Stimulated activated CD4-positive, alpha-beta T cell treated with anti-CD3 and anti-CD28 coated beads, Interleukin-15, amount 100 ng/mL, for 48 hours (primary cell): ENCODE measurements at places on chromosomes 6 and 20.

DNA sequence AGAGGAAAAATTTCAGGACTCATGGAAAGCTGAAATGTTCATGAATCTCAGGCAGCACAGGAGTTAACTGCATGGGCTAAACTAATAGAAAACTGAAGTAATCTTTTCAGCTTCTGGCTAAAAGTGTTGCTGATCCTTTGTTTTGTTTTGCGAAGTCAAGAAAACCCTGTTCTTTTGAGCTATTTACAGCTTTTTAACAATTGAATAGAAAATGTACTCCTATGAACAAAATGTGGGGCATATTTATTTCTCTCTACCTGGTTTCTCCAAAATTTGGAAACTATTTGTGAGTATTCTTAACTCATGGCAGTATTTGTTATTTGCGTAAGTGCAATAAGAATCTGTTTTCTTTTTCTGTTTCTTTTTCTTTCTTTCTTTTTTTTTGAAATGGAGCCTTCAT lies 818.8 kb upstream of the CITED2 start:
- no peak for DNase-seq

DNA sequence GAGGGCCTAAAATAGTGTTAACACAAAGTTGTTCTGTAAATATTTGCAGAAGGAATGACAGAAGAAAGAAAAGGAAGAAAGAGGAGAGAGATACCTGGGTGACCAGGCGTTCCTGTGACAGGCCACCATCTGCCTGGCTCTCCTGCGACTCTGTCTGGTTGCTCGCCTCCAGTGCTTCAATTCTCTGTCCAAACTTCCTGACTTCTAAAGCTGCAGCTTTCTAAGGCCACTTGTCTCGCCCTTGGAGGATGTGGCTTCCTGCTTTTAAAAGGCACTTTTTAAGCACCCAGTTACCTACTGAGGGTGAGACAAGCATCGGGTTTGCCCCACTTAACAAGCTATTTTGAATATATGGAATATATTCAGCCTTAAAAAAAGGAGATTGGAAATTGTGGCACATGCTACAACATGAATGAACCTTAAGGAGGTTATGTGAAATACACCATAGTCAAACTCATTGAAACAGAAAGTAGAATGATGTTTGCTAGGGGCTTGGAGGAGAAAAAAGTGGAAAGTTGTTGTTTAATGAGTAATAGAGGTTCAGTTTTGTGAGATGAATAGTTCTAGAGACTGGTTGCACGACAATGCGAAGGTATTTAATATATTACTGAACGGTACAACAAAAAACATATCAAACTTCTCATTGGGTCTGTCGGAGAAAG lies 32.8 kb downstream of the VIP start:
- DNase-seq, result no peak

- DNase-seq, result no peak
Measured at GRCh38 chr20:38225240-38225899, 35.2 kb downstream of the KIAA1755 start.

DNA sequence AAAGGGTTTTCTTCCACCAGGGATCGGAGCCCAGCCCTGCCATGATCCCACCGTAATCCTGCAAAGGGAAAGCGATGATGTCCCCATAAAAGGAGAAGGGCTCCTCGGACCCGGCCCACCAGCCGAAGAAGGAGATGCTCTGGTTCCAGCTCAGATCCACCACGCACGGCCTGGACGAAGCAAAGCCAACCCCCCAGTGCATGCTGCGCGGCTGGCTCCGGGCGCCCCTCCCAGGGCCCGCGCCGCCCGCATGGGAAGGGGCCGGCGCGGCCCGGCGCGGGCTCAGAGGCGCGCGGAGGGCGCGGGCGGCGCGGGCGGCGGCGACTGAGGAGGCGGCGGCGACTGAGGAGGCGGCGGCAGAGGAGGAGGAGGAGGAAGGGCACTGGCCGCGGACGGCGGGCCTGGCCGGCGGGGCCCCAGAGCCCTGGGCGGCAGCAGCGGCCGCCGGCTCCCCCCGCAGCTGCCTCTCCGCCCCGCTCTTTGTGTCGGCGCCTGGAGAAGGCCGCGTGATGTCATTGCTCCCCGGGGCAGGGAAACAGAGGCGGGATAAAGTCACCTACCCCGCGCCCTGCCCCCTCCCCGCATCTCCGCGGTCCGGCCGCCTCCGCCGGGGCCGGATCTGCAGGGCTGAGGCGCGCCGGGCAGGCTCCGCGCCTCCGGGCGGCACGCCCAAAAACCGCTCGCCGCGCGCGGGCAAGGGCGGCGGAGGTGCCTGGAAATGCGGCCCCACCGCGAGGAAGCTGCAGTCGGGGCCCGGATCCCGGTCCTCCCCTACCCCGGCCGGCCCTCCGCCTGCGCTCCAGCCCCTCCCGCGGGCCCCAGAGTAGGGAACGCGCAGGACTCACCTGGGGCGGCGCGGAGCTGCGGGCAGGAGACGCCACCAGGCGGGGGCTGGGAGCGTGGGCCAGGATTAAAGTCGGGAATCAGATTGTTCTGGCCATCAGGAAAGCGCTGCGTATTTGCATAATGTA lies at the start of gene FAXC:
Gene FAXC (minus strand): TSS at position 504 of the 971 bp plus-strand sequence. CDS start 302 bp downstream, at position 202.
- DNase-seq, result no peak

DNA sequence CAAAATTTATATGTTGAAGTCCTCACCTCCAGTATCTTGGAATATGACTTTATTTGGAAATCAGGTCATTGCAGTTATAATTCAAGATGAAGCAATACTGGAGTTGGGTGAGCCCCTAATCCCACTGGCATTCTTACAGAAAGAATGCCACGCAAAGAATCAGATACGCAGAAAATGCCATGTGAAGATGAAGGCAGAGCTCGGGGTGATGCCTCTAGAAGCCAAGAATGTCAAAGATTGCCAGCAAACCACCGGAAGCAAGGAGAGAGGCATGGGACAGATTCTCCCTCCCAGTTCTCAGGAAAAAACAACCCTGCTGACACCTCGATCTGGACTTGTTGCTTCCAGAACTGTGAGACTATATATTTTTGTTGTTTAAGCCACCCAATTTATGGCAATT lies 273.4 kb upstream of the CITED2 start:
- no peak for DNase-seq

- no peak for DNase-seq
Measured at GRCh38 chr6:149935246-149935645, 6.6 kb upstream of the ULBP2 start.
